ENCODE measurements at places on chromosomes 4 and X. TPM values are rescaled to one million over a fixed set of nuclear protein-coding genes. Genes with fewer than 3 reads are reported as not detected.

- no peaks in the 10 kb centered on the region for H3K27me3 ChIP-seq
- peaks cover 9% of the 10 kb centered on the region for H3K4me1 ChIP-seq
- no peak overlapping the region for H3K4me3 ChIP-seq
- peak; percentile 34 for DNase-seq
Measured at GRCh38 chr4:13413729-13414437, 70.3 kb downstream of the RAB28 start.

YIPF6 gene
- total RNA-seq = 44.6 TPM

DNA sequence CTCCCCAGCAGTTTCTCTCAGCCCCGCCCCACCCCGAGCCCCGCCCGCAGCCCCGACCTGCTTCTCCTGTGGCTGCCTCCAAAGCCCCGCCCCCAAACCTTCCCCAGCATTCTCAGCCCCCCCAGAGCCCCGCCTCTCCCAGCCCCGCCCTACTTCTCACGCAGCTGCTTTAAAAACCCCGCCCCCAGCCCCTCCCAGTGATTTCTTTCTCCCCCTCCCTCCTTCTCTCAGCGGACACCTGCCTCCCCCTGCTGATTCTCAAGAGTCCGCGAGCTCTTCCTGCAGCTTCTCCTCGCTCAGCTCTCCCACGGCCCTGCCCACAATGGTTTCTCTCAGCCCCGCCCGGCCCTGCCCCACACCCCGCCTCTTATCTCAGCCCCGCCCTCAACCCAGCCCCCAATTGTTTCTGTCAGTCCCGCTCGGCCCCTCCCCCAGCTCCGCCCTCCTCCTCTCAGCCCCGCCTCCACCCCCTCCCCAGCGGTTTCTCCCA, 636 bp upstream of the EOLA1 start:
- no peaks in the 10 kb centered on the region for H3K4me1 ChIP-seq
- peaks cover 4% of the 10 kb centered on the region for H3K36me3 ChIP-seq
- H3K27ac ChIP-seq = peak overlapping the region; percentile 95
- H3K27me3 ChIP-seq = no peaks in the 10 kb centered on the region
- peak; percentile 93 for DNase-seq
- H3K4me3 ChIP-seq = no peak overlapping the region

DNA sequence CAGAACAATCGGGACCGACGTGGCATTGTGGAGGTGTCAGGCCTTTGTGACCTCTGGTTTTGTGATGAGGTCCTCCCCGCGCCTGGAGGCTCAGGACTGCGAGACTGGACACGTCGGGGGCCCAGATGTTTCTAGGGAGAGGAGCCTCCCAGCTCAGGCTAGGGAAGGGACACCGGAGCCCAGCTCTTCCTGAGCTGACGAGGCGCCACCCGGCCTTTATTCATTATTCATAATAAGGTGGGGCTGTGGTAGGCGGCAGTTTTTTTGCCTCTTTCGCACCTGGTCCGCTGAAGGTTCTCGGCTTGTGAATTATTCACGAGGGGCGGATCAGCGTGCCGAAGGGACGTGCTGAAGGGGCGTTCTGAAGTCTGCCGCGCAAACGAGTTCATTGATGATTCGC, 2.3 kb upstream of the UBA1 start:
- H3K4me1 ChIP-seq = peaks cover 23% of the 10 kb centered on the region
- peaks cover 3% of the 10 kb centered on the region for H3K36me3 ChIP-seq
- peaks cover 26% of the 10 kb centered on the region for H3K27me3 ChIP-seq

SLC34A2 gene
- 1,764 TPM for total RNA-seq

- no peak overlapping the region for H3K27ac ChIP-seq
- no peaks in the 10 kb centered on the region for H3K27me3 ChIP-seq
- no peak overlapping the region for H3K4me3 ChIP-seq
- H3K36me3 ChIP-seq = no peaks in the 10 kb centered on the region
- no peaks in the 10 kb centered on the region for H3K4me1 ChIP-seq
- DNase-seq = peak; percentile 10
Measured at GRCh38 chr4:14743601-14744000, 258.7 kb upstream of the CPEB2 start.

DNA sequence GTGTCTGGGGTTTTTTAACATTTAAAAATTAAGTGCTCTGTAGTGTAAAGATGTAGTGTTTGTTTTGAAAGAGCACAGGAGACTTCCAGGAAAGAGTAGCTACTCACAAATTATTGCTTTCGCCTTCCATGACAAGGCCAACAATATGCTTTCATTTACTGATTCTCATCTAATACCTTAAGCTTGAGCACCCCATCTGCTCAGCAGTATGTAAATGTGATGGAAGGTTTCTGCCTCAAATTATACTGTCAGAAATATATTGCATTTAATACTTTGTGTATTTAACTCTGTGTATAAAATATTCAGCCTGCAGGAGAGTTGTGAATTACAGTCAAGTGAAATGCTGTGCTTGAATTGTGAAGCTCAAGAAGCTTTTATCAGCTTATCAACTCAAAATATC, 296.3 kb upstream of the ATOH1 start:
- H3K4me3 ChIP-seq = no peak overlapping the region
- no peaks in the 10 kb centered on the region for H3K4me1 ChIP-seq
- no peak for DNase-seq
- no peaks in the 10 kb centered on the region for H3K36me3 ChIP-seq
- no peak overlapping the region for H3K27ac ChIP-seq

DNA sequence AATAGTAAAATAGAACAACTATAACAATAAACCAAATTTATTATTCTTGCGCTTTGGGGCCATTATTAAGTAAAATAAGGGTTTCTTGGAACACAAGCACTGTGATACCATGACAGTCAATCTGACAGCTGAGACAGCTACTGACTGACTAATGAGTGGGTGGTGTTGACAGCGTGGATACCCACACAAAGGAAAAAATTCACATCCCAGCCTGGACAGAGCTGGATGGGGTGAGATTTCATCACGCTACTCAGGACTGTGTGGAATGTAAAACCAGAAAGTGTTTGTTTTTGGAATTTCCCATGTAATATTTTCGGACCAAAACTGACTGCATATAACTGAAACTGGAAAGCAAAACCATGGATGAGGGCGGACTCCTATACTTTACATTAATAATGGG, 48.8 kb downstream of the IGFBP7 start:
- no peak for DNase-seq
- H3K4me3 ChIP-seq = no peak overlapping the region
- peaks cover 24% of the 10 kb centered on the region for H3K4me1 ChIP-seq
- no peak overlapping the region for H3K27ac ChIP-seq
- no peaks in the 10 kb centered on the region for H3K27me3 ChIP-seq

DNA sequence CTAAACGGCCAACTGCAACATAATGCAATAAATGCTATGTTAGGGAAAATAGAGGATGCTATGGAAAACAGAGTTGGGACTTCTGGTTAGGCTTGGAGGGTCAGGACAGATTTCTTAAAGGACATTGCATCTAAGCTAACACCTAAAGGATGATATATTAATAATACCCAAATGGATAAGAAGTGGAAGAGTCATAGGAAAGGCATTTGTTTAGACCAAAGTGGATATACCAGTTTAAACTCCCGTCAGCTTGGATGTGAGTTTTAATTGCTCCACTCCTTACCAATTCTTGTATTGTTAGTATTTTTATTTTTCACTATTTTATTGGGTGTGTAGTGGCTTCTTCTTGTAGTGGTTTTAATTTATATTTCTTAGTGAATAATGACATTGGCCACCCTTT, 93.9 kb downstream of the PTPN13 start:
- H3K4me3 ChIP-seq = no peak overlapping the region
- H3K27ac ChIP-seq = no peak overlapping the region
- H3K27me3 ChIP-seq = no peaks in the 10 kb centered on the region

DNA sequence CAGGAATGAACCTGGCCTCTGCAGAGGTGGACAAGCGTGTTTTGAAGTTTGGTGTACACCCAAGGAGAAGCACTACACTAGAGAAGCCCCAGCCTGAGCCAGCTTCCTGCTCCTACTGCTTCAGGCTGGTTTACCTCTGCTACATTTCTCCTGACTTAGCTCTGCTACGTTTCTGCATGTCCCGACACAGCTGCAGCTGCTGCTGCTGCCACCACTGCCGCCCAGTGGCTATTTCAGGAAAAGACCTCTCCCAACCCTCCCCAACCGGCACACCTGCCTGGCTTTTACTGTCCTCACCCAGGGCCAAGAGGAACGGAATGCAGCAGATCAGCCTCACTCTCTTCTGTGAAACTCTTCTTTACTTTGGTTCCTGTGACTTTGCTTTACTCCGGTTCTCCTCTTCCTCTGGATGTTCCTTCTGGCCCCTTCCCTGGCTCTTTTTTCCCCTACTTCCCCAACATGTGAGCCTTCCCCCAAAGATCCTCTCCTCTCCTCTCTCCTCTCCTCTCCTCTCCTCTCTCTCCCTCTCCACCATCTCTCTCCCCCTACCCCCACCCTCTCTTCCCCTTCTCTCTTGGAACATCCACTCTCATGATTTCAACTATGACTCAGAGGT, 3.1 kb upstream of the P2RY4 start:
- peaks cover 2% of the 10 kb centered on the region for H3K36me3 ChIP-seq
- no peaks in the 10 kb centered on the region for H3K27me3 ChIP-seq
- H3K27ac ChIP-seq = no peak overlapping the region
- H3K4me1 ChIP-seq = no peaks in the 10 kb centered on the region

DNA sequence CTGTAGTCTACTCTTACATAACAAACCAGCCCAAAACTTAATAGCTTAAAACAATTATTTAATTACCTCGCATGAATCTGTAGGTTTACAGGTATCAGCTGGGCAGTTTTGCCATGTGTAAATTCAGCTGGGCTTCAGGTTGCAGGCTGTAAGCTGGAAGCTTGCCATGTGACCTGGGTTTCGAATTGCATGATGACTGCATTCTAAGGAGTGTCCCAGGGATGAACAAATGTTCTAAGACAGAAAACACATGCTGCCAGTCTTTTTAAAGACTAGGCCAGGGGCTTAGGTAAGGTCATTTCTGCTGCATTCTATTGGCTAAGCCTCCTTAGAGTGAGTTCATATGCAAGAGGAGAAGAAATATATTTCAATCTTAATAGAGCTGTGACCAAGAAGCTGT, 44.8 kb downstream of the GRIA2 start:
- no peaks in the 10 kb centered on the region for H3K4me1 ChIP-seq
- DNase-seq = peak; percentile 6
- no peaks in the 10 kb centered on the region for H3K36me3 ChIP-seq

FOXR2 gene
- total RNA-seq = not detected

DNA sequence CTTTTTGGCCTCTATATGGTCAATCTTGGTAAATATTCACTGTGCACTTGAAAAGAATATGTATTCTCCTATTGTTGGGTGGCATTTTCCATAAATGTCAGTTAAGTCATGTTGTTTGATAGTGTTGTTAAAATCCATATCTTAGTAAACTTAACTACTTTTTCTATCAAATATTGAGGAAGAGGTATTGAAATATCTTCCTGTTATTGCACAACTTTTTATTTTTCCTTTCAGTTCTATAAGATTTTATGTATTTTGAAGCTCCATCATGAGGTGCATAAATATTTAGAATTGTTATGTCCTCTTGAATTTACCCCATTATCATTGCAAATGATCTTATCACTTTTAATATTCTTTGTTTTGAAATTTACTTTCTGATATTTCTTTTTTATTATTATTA, 3.4 kb downstream of the GK2 start:
- DNase-seq = no peak
- no peak overlapping the region for H3K4me3 ChIP-seq
- no peaks in the 10 kb centered on the region for H3K27me3 ChIP-seq
- no peak overlapping the region for H3K27ac ChIP-seq

DNA sequence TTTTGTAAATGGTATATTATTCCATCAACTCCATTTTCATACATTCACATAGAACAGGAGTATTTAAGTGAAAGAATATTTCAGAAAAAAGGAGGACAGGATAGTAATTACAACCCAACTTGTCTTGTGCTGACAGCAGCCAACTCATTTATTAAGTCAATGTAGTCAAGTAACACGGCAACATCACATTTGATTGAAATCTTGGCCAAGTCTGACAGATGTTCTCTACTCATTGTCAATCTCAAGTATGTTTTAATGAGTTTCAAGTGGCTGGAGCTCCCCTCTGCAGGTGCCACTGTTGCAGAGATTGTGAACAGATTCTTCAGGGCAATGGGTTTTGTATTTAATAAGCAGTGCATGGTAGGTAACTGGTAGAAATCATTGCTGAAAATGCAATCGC, 332.5 kb downstream of the C4orf33 start:
- no peak overlapping the region for H3K4me3 ChIP-seq
- H3K27me3 ChIP-seq = no peaks in the 10 kb centered on the region
- no peaks in the 10 kb centered on the region for H3K36me3 ChIP-seq
- no peaks in the 10 kb centered on the region for H3K4me1 ChIP-seq
- H3K27ac ChIP-seq = no peak overlapping the region

DNA sequence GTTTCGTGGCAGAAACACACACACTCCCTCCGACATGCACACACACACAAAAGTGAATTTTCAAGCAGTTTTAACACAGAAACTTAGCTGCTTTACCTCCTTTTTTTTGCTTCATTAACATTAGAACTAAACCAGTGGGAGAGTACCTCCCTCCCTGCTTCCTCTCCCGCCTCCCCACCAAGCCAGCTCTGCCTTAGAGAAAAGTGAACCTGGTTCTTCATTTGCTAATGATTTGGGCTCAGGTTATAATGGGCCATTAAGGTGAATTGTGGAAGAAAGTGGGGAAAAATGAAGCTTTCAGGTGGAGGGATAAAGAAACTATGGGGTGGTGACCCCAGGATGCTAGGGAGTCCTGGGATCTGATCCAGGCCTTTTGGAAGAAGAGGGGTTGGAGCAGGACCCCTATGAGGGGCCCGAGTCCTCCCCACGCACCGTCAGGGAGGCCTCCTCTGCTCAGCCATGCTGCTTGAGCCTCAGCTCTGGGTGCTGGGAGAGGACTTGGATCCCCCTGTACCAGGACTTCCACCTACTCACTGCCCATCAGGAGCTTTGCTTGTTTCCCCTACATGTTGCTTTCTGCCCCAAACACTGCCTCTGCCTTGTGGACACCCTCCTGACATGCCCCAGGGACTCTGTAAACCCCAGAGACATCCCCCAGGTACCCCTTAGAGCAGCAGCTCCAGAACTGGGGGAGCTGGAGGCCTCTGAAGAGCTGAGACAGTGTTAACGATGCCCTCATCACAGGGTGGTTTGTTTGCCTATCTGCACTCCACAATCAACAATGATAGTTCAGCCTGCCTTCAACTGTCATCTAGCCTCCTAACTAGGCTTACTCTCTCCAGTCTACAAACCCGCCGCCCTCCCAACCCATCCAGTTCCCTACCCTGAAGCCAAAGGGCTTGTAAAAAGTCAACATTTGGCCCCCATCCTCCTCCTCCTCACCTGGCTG, 6.5 kb upstream of the JADE1 start:
- no peak for DNase-seq
- no peaks in the 10 kb centered on the region for H3K27me3 ChIP-seq
- no peaks in the 10 kb centered on the region for H3K36me3 ChIP-seq
- H3K4me3 ChIP-seq = no peak overlapping the region
- H3K27ac ChIP-seq = no peak overlapping the region
- H3K4me1 ChIP-seq = no peaks in the 10 kb centered on the region

All from lung (tissue), 17 donors.